ENCODE measurements at places on chromosomes 1 and 21. TPM values are rescaled to one million over a fixed set of nuclear protein-coding genes. Genes with fewer than 3 reads are reported as not detected.

MANEAL gene
- 0.88 TPM for total RNA-seq

TNFSF18 gene
- 45.6 TPM for total RNA-seq

S100A14 gene
- 0.20 TPM for total RNA-seq

LRRC38 gene
- not detected for total RNA-seq

WNT2B gene
- 1.9 TPM for total RNA-seq

VHLL gene
- not detected for total RNA-seq

S100A3 gene
- 0.66 TPM for total RNA-seq

CFHR2 gene
- total RNA-seq: not detected

Data from pulmonary artery endothelial cell (primary cell).